Central memory CD4-positive, alpha-beta T cell (primary cell): ENCODE measurements at places on chromosomes 11 and 22.

DNA sequence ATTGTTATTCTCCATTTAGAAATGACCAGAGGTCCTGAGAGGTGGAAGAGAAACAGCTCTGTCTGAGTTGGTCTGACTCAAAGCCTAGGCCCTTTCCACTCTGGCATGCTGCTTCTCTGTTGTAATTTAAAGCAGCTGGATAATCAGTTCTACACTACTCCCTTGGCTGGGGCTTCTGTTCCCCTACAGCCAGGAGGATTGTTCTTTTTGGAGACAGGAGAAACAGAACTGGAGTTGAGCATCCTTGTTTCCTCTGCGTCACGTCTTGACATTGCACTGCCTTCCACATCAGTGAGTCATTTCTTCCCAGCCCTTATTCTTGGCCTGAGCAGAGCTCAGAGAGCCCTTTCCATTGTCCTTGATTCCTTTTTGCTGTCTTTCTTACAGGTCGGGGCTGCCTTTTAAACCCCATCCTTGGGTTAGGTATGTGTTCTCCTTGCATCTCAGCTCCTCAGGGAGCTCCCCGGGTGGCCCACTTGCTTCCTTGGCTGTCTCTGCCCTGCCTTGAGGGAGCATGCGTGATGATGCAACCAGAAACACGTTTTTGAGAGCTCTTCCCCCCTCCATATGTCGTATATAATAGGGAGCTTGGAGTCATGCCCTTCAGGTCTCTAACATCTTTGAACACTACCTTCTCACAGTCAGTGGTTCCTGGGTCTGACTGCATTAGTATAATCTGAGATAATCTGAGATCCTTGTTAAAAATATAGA, 35.7 kb downstream of the CYB5R2 start:
- DNase-seq = no peak

- no peak for DNase-seq
Measured at GRCh38 chr22:24402460-24403192, 24.8 kb upstream of the ADORA2A start.

DNA sequence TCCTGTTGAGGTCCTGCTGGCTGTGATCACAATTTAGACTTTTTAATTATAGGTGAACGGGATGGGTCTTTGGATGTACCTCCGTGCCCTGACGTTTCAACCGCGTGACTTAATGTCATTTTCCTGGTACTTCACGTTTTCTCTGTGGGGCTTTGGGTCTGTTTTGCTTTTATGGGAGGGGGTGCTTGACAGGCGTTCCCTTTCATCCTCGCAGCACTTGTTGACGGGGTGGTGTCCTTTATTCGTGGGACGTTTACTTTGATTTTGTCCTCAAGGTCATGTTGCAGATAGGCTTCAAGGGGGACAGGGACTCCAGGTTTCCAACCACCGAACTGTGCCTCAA, 994 bp downstream of the PPP6R3 start:
- DNase-seq = no peak

GRCh38 chr11:96155627-96156378, 187.2 kb downstream of the MAML2 start:
- DNase-seq = no peak

GRCh38 chr11:118151431-118151830, 1.2 kb downstream of the SCN4B start:
- no peak for DNase-seq

DNA sequence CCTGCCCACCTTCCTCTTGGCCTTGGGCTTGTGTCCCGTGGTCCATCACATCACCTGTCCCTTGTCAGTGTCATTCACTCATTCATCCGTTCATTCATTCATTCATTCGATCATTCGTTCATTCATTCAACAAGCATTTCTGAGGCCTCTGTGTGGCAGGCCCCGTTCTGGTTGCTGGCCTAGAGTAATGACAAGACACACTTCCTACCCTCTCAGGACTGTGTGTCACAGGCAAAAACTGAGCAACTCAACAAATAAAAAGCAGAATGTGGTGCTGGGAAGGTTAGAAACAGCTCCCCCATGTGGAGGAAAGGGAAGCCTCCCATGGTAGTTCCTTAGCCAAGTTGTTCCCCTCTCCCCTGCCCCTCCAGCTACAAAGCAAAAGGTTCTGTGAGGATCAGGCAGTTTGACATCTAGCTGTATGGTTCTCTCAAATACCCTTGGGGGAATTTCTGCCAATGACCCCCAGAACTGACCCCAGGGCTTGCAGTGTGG, 1.6 kb upstream of the OMP start:
- no peak for DNase-seq

DNA sequence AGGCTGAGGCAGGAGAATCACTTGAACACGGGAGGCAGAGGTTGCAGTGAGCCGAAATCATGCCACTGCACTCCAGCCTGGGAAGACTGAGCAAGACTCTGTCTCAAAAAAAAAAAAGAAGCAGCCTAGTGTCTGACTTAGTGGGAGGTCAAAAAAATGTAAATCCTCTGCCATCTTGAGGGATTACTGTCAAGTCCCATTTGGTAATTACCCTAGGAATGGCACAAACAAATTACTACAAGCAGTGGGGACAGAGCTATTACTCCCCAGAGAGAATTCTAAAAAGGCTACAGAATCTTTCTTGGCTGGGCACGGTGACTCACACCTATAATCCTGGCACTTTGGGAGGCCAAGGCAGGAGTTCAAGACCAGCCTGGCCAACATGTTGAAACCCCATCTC, 3.8 kb downstream of the SERPING1 start:
- no peak for DNase-seq

- no peak for DNase-seq
Measured at GRCh38 chr11:75797116-75797515, 17.9 kb upstream of the UVRAG start.

DNA sequence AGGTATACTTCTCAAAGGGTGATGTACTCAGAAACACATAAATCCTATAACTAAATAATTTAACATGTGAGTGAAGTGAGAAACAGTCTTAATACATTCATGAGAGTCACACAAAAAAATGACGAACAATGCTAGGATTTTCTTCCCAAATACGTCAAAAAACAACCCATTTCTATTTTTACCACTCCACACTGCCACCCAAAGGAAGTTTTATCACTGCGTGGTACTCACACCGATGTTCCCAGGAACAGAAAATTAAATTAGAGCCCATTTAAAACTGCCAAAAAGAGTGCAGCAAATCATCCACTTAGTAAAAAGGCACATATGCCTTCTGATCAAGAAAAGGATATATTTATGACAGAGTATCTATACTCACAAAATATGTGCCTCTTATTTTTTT, 710.9 kb upstream of the FAT3 start:
- DNase-seq = no peak

DNA sequence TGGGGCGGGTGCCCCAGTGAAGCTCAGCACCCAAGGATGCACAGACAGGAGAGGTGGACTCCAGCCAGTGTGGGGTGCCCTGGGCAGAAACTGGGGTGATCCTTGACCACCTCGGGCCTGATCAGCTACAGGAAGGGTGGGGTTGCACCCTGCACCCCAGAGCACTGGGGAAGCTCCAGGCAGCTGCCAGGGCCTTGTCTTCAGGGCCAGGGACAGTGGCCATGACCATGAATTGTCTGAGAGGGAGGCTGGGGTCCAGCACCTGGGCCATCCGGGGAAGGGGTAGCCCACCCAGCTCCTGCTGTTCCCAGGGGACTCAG, 17.6 kb downstream of the IL17REL start:
- no peak for DNase-seq

DNA sequence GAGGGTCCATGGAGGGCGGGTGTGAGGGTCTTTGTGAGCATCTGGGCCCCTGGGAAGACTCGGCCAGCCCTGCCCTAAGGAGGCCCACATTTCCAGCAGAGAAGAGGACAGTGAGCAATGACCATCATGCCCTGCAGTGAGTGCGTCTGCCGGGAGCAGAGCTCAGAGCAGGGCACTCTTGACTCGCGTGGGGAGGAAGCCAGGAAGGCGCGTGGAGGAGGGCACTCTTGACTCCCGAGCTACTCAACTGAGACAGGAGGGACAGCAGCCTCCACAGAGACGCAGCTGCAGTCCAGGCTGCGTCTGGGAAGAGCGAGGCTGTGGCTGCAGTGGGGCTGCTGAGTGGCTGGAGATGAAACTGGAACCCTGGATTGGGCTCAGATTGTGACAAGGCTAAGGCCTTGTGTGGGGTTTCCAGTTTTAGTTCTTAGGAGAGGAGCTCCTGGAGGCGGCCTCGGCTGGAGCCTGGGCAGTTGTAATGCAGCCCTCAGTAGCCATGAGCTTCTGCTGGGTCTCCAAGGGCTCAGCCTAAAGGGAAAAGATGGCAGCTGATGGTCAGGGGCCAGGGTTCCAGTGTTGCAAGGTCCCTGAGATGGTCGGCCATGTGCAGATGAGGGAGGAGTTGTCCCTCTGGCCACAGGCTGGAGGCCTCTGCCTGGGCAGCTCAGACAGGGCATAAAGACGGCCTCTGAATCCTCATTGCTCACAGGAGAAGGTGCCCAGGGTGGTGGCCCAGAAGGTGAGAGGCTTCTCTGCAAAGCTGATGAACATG, 264.7 kb upstream of the B3GAT1 start:
- no peak for DNase-seq

DNA sequence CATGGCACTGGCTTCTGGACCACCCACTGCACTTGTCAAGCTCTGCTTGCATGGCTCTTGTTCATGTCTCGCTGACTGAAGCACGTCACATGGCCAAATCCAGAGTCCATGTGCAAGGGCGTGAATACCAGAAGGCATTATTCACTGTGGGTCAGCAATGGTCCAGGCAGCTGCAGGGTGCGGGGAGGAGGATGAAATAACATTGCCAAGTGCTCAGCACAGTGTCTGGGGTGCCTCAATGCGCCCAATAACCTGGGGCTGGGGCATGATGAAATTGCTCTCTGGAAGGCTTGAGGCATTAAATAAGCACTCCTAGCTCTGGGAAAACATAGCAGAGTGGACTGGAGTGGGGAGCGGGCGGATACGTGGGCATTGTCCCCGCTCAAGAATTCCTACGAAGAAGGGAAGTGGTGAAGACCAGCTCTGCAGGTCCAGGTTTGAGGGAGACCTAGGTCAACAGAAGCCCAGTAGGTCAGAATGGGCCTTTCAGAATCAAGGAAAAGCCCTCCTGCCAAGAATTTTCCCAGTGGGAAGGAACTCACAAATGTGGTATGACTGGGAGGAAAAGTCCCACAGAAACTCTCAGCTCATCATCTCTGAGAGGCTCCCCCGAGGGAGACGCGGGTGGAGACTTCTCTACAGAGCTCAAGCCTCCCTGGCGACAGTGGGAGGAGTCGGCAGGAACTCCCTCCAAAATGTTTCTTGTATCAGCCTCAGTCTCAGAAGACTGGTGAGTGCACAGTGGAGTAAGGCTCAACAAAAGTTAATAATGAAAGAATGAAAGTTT, 15.3 kb upstream of the ACCSL start:
- DNase-seq = no peak

GRCh38 chr22:44698531-44699421, 3.2 kb upstream of the PRR5 start:
- DNase-seq = no peak

- no peak for DNase-seq
Measured at GRCh38 chr11:22433094-22433455, 94.9 kb downstream of the SLC17A6 start.

- DNase-seq = no peak
Measured at GRCh38 chr11:94486068-94486467, 7.6 kb downstream of the MRE11 start.

DNA sequence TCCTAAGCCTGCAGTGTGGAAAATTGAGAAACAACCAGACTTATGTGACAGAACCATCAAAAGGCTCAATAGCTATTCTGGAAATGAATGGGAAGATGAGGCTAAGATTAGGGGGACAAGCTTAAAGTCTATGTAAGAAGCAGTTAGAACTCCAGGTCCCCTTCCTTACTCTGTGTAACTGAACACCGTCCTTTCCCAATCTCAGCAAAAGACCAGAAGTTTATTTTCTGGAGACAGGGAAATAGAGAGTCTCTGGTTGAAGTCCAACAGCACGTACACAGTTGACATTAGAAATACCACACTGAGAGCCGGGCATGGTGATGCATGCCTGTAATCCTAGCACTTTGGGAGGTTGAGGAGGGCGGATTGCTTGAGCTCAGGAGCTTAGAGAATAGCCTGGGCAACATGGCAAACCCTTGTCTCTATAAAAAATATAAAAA, 93.9 kb downstream of the CD44 start:
- no peak for DNase-seq

DNA sequence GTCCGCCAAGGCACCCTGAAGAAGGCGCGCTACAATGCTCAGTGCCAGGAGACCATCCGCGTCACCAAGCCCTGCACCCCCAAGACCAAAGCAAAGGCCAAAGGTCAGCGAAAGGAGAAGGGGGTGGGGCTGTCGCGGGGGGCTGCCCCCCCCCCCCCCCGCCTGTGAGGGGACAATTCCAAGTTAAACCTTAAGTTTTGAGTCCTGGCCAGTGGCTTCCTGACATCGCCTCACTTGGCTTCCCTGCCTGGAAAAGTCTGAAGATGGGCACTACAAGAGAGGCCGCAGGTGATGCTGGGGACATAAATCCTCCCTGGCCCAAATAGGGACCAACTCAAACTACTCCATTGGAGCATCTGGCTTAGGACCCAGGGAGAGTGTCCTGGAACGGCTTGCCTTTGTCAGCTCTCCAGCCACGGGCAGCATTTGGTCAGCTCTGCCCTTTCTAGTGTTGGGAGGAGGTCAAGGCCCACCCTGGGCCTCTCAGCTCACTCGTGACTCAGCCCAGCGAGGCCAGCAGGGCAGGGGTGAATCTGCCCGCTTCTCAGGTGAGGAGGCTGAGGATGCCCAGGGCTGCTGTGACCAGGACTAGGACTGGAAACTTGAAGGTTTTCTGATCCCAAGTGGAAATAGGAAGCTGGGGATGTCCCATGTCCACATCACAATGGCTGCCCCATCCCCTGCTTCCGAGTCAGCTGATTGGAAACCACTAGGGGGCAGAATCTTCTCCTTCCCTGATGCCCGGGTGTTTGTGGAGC, 1.4 kb downstream of the MDK start:
- no peak for DNase-seq

- DNase-seq = no peak
Measured at GRCh38 chr11:43832536-43832935, 48.1 kb upstream of the ALKBH3 start.

DNA sequence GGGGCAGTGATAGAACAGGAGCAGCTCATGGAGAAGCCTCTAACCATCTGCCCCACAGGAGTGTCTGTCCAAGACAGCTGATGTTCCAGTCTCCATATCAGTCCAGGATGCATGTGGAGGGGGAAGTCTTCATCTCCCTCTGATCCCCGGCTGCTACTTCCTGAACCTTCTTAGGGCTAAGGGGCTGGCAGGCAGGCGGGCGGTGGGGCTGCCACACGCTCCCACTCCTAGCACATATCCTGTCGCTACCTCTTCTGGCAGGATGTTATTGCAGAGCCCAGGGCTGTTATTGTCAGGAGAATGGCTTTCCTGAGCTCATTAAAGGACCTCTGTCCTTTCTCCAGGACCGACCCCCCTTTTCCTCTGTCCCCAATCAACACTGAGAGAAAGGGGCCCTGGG, 25.4 kb downstream of the LRRC55 start:
- DNase-seq = no peak

DNA sequence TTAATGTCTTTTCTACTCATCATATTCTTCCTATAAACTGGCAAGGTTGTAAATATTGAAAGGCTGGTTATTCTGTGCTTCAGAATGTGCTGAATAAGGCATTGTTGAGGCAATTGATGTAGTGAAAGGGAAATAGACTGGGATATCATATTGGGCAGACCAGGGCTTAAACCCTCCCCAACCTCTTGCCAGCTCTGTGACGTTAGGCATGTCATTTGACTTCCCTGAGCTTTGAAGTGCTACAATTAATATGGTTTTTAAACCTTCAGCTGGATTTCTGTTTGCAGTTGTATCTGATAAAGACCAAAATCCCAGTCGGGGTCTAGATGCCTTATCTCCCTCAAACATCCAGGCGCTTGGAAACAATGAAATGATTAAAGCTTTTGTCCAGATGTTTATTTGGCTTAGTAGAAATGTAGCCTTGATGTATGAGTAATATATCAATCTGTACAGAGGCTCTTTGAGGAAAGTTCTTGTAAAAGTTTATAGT, 208.1 kb downstream of the DBX1 start:
- no peak for DNase-seq
